CD4-positive, alpha-beta memory T cell (primary cell): ENCODE measurements at places on chromosomes 4 and X.
A peak's percentile ranks its signal among the peaks of the same experiment; 100 is the strongest.

GRCh38 chr4:123562994-123563750, 166.6 kb downstream of the SPRY1 start:
- no peak for DNase-seq

GRCh38 chr4:182384631-182385091, 141.5 kb downstream of the TENM3 start:
- no peak for DNase-seq

GRCh38 chr4:15920723-15921591, 17.6 kb downstream of the FGFBP1 start:
- no peak for DNase-seq

GRCh38 chr4:183968502-183968901, 63.4 kb downstream of the STOX2 start:
- DNase-seq, result no peak

- DNase-seq, result no peak
These were observed 6.0 kb downstream of the SAT1 start for GRCh38 chrX:23788946-23789345.

DNA sequence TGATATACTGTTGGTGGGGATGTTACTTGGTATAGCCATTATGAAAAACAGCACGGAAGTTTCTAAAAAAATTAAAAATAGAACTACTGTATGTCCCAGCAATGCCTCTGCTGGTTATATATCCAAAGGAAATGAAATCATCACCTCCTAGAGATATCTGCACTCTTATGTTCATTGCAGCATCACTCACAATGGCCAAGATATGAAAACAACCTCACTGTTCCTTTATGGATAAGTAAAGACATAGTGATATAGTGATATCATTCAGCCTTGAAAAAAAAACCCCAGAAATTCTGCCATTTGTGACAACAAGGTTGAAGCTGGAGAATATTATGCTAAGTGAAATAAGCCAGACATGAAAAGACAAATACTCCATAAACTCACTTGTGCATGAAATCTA, 543.8 kb upstream of the SLIT2 start:
- DNase-seq, result no peak

- DNase-seq, result no peak
These were observed 62.0 kb upstream of the SLC10A4 start for GRCh38 chr4:48421101-48421500.

DNA sequence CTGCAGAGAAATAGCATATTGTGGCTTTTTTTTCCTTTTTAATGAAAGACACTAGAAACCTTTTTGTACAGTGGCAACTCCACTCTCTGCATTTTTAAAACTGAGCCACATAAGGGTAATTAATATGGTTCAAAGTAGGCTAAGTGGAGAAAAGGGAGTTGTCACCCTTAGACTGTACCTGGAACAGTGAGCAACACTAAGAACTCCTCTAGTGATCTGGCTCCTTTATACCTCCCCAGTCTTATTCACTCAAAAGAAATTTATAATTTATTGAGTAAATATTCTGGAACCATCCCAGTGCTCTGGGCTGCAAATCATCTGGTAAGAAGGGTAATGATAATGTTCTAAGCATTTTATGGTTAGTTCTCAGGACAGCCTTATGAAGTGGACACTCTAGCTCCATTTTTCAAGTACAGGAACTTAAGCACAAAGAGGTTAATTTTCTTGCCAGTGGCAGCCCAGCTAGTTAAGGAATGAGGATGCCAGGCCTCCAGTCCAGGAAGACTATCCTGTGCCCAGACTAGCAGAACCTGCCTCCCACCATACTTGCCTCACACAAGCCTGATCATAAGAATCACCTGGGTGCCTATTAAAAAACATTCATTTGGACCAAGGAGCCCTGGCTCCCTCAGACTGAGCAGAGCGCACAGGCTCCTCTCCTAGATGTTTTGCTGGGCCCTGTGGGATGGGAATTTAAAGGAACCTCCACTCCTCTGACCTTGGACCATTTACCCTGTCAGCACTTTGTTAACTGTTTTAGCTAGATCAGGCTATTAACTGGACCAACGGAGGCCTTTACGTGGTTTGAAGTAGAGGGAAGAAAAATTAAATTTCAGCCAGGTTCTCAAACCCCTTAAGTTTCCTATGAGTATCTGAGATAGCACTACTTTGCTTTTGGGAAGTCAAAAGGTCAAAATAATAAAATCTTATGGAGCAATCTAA, 102.6 kb downstream of the PDE5A start:
- no peak for DNase-seq

- DNase-seq, result no peak
These were observed 1.8 kb downstream of the DKK2 start for GRCh38 chr4:107034091-107034995.

- no peak for DNase-seq
These were observed 315.8 kb downstream of the RPA4 start for GRCh38 chrX:97199501-97199900.

- no peak for DNase-seq
These were observed 14.8 kb upstream of the GPRASP2 start for GRCh38 chrX:102697494-102697893.

- DNase-seq, result no peak
These were observed 182.2 kb upstream of the STK26 start for GRCh38 chrX:131840799-131841495.

GRCh38 chr4:10701702-10702460, 17.3 kb upstream of the CLNK start:
- DNase-seq, result no peak

DNA sequence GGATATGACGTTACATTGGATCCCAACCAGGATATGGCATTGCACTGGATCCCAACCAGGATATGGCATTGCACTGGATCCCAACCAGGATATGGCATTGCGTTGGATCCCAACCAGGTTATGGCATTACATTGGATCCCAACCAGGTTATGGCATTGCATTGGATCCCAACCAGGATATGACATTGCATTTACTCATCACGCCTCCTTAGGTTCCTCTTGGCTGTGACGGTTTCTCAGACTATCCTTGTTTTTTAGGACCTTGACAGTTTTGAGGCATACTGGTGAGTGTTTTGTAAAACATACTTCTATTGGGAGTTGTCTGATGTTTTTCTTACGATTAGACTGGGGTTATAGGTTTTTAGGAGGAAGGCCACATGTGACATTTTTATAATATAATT, 5.4 kb upstream of the ACSL1 start:
- no peak for DNase-seq

DNA sequence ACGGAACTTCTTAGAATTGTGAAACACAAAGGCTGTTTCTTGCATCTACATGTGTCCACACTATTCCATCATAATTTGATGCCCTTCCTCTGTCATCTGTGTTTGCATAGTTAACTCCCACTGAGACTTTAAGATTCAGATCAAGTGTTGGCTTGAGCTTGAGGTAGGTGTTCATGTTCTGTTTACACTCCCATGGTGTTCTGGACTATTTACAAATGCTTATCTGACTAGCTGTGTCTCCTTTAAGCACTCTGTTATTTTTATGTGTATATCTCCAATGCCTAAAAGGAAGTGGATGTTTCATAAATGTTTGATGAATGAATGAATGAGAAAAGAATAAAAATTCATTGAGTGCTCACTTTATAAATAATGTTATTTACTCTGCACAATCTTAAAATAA, 622.7 kb downstream of the RAB28 start:
- no peak for DNase-seq

DNA sequence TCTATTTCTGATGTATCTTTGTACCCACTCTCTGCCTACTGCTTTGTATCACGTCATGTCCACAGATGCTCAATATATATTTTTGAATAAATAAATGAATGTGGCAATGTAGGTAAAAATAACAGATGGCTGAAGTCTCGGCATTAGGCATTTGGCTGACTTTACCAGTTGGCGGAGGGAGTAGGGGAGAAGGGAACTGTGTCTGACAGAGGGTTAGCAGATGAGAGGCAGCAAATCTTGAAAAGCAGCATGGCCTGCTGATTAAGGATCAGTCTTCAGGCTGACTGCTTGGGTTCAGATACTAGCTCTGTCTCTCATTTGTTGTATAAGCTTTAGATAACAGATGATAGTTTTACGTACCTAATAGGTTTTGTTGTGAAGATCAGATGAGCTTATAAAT, 31.9 kb upstream of the RASGEF1B start:
- no peak for DNase-seq

DNA sequence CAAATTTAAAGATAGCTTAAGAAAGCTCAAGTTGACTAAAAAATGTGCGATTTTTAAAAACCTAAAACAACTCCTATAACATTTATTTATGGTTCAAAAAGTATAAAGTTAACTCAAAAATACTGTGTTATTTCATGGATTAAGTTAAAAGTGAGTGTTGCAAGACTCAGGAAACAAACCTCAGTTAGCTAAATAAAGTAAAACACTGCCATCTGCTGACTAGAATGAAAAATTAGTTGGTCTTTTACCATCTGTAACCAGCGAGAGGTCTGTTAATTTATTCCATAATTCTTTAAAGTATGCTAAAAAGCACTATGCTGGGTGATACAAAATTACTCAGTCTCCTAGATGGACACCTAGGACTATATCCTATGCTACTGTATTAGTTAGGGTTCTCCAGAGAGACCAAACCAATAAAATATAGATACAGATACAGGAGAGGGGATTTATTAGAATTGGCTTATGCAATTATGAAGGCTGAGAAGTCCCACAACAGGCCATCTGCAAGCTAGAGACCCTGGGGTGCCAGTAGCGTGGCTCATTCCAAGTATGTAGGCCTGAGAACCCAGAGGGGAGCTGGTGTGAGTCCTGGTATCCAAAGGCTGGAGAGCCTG, 4.9 kb upstream of the WDFY3 start:
- DNase-seq, result no peak

GRCh38 chr4:94448815-94449375, 2.8 kb upstream of the PDLIM5 start:
- no peak for DNase-seq

GRCh38 chr4:182826391-182826790, 90.8 kb downstream of the DCTD start:
- no peak for DNase-seq

DNA sequence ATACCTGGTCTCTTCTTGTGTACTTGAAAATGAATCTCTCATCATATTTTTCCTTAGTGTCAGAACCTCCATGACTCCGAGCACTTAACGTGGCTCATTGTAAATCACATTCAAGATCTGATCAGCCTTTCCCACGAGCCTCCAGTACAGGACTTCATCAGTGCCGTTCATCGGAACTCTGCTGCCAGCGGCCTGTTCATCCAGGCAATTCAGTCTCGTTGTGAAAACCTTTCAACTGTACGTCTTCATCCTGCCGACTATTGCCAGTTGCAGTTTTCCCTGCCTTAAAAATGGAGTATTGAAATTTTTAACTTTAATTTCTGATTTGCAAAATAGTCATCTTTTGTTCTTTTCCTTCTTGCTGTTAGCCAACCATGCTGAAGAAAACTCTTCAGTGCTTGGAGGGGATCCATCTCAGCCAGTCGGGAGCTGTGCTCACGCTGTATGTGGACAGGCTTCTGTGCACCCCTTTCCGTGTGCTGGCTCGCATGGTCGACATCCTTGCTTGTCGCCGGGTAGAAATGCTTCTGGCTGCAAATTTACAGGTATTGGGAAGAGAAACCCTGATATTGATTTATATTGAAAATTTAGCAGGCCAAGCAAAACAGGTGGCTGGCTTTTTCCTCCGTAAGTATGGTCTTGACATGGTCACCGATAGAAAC, 42.4 kb upstream of the MSANTD1 start:
- DNase-seq, result no peak

- peak; percentile 76 for DNase-seq
These were observed 20.2 kb downstream of the WDR1 start for GRCh38 chr4:10096201-10096977.

GRCh38 chr4:96390404-96390803, 550.5 kb downstream of the PDHA2 start:
- DNase-seq, result no peak

- DNase-seq, result no peak
These were observed 40.1 kb downstream of the FAM241A start for GRCh38 chr4:112185334-112185733.

DNA sequence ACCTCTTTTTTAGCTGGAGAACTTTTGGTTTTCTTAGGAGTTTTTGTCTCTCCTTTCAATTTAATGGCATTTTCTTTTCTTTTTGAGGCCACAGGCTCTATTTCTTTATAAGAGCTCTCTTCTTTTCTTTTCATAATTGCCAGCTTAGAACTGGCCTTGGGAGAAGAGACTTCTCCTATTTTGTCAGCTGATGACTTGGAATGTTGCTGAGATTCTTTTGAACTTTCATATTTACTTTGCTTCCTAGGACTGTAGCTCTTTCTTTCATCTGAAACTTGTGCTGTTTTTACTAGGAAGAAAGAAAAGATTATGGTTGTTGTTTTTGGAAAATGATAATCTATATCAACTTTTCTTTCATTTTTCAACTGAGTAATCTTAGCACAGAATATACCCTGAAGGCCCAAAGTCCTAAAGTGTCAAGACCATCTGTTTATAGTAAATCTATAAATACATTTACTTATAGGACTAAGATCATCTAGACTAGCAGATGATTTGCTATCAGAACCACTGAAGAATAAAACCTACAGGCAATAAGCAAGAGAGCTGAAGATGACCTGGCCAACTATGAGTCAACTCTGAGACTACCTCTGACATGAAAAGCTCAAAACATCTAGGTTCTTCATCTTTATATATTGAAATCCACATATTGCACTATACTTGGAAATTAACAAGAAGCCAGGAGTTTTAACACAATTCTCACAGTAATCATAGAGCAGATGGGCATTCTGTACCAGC, 45.6 kb downstream of the RFC1 start:
- no peak for DNase-seq

DNA sequence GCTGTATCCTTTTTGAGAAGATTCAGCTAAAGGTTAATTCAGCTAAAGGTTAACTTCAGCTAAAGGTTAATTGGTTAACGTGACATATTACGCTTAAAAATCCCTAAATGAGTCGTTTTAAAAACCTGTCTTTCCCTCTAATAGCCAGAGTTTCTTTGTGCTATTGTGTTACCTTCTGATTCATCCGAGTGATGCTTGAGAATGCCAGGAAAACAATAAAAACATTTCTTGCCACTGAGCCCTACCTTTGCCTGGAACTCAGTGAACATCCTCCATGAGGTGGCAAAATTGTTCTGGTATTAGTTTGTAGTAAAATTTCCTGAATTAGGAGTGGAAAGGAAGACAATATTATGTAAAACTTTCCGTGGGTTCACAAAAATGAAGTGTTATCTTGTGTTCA, 13.7 kb upstream of the TMPRSS11E start:
- no peak for DNase-seq

DNA sequence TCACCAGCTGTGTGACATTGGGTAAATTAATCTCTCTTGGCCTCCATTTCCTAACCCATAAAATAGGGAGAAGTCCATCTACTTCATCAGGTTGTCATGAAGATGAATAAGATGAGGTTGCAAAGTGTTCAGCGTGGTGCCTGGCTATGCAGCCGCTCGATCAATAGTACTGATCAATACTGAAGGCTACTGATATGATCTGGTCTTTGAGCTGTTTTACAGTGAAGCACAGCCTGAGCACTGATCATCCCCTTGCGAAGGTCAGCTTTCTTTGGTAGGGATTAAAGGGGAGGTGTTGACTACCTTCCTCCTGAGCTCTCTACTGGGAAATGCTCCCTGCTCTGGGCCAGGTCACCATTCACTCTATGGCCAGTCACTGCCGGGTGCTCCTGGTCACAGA, 108.4 kb upstream of the NOCT start:
- no peak for DNase-seq

- DNase-seq, result no peak
These were observed 251.6 kb downstream of the ARHGAP24 start for GRCh38 chr4:85726555-85726954.

- no peak for DNase-seq
These were observed 58.5 kb downstream of the NCAPG start for GRCh38 chr4:17869327-17869726.
